ENCODE measurements at places on chromosomes 6 and 20. TPM values are rescaled to one million over a fixed set of nuclear protein-coding genes. Genes with fewer than 3 reads are reported as not detected.
A peak's percentile ranks its signal among the peaks of the same experiment; 100 is the strongest.

- H3K27ac ChIP-seq: no peak overlapping the region
- peaks cover 7% of the 10 kb centered on the region for H3K4me1 ChIP-seq
- H3K36me3 ChIP-seq: peaks cover 36% of the 10 kb centered on the region
- DNase-seq: no peak
- H3K27me3 ChIP-seq: no peaks in the 10 kb centered on the region
- H3K4me3 ChIP-seq: no peak overlapping the region
Measured at GRCh38 chr6:143774347-143774746, 68.8 kb upstream of the LTV1 start.

DNA sequence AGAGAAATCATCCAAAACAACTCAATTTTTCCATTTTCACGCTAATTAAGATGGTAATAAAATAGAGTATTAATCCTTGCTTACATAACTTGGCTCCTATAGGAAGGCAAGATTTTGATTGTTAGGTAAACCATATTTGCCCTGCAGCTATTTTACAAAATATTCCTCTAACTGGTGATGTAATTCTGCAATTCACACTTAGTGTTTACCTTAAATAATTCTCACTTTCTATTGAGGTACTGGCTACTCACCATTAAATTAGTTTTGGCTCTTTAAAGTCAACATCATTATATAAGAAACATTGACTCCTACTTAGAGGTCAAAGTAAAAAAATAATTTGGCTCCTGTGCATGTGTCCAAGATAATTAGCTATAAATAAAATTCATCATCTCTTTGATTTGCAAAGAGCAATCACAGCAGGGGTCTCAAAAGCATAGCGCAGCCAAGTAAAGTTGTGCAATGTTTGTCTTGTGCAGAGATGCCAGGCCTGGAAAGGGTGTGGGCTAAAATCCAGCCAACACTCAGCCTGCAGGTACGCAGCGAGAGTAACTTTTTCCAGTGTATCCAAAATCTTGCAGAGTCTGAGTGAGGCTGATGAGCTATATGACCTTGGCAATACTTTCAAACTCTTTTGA is 501.2 kb downstream of the MMUT start:
- no peak overlapping the region for H3K4me3 ChIP-seq
- no peaks in the 10 kb centered on the region for H3K4me1 ChIP-seq
- H3K27ac ChIP-seq: no peak overlapping the region

DNA sequence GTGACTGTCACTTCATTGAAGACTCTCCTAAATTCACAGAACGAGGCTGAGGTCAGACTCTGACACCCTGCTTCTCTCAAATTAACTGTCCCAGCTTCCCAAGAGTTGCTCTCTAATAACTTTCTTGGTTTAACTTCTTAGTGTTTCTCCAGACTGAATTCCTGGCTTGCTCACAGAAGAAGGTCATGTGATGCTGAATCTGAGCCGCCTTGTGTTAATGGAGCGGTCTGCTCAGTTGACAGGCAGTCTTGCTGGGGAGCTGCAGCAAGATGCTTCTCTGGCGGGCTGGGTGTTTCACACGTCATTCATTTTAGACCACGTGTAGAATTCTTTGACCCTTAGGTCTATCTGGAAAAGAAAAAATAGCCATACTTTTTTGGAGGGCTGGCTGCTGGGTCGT is 107.3 kb downstream of the FOXO3 start:
- H3K36me3 ChIP-seq: peaks cover 4% of the 10 kb centered on the region
- H3K27me3 ChIP-seq: peaks cover 4% of the 10 kb centered on the region
- no peak overlapping the region for H3K4me3 ChIP-seq
- H3K4me1 ChIP-seq: peaks cover 9% of the 10 kb centered on the region
- no peak for DNase-seq
- no peak overlapping the region for H3K27ac ChIP-seq

GRCh38 chr6:94955156-94955555 is 622.2 kb upstream of the MANEA start:
- no peak for DNase-seq
- no peaks in the 10 kb centered on the region for H3K4me1 ChIP-seq
- no peak overlapping the region for H3K27ac ChIP-seq
- H3K4me3 ChIP-seq: no peak overlapping the region
- H3K27me3 ChIP-seq: no peaks in the 10 kb centered on the region
- no peaks in the 10 kb centered on the region for H3K36me3 ChIP-seq

GRCh38 chr6:11853678-11854407 is 75.2 kb upstream of the ADTRP start:
- no peak for DNase-seq
- no peaks in the 10 kb centered on the region for H3K36me3 ChIP-seq
- H3K27ac ChIP-seq: no peak overlapping the region
- H3K4me1 ChIP-seq: no peaks in the 10 kb centered on the region
- H3K4me3 ChIP-seq: no peak overlapping the region

GRCh38 chr6:120320481-120321162 is 971.1 kb upstream of the MAN1A1 start:
- no peaks in the 10 kb centered on the region for H3K36me3 ChIP-seq
- H3K4me1 ChIP-seq: no peaks in the 10 kb centered on the region
- no peaks in the 10 kb centered on the region for H3K27me3 ChIP-seq
- no peak for DNase-seq

GRCh38 chr6:7650878-7651277 is 60.9 kb downstream of the SNRNP48 start:
- H3K27me3 ChIP-seq: peaks cover 18% of the 10 kb centered on the region
- H3K4me3 ChIP-seq: no peak overlapping the region
- no peak for DNase-seq
- no peaks in the 10 kb centered on the region for H3K36me3 ChIP-seq
- H3K4me1 ChIP-seq: peaks cover 15% of the 10 kb centered on the region
- no peak overlapping the region for H3K27ac ChIP-seq

DNA sequence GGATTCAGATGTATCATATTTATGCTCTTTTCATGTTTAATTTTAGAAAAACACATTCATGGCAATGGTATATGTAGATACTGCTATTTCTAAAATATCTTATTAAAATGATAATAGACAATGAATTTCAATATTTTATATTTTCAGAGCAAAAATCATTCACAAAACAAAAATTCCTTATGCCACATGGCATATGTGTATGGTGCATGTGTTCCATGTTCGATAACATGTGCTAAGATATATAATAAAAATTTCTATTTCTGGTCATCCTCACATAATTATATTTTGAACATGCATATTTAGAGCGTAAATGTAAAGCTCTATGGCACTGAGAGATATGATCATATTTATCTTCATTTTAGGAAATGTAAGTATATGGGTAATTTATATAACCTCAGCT is 606.2 kb upstream of the AGPAT4 start:
- H3K4me3 ChIP-seq: no peak overlapping the region
- H3K27me3 ChIP-seq: no peaks in the 10 kb centered on the region
- H3K4me1 ChIP-seq: no peaks in the 10 kb centered on the region
- H3K27ac ChIP-seq: no peak overlapping the region

DNA sequence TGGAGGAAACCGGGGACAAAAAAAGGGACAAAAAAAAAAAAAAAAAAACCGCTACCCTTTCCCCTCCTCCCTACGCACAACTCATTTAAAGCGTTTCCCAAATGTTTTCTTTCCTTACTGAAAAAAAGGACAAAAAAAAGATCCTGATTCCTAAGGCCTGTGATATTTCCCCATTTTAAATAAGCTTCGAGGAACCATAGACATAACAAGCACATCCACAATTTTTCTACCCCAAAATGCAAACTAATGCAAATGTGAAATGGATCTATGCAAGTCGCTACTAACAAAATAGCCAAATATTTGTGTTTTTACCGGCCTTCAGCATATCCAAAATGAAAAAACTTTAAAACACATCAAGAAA is 1.4 kb upstream of the ZNF217 start:
- H3K4me1 ChIP-seq: peaks cover 70% of the 10 kb centered on the region
- peak overlapping the region; percentile 90 for H3K4me3 ChIP-seq
- peak overlapping the region; percentile 86 for H3K27ac ChIP-seq
- DNase-seq: no peak
- H3K36me3 ChIP-seq: peaks cover 13% of the 10 kb centered on the region
- H3K27me3 ChIP-seq: no peaks in the 10 kb centered on the region

DNA sequence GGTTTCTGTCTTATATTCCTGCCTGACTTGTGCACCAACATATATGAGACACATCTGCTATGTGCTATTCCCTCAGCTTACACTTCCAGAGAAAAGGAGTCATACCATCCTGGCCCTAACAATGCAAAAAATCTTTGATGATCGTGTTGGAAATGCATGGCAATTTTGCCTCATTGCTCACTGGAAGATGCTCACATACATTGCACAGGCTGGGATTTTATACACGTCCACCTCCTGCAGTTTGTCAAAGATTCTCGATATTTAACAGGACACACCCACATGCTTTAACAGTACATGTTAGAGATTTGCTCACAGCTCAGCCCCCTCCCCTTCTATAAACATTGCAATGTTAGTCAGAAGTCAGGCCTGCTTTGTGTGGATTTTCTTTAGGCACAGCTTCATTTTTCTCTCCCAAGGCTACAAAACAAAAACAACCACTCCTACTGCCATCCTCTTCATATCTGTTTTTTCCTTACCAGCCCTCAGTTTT is 66.1 kb downstream of the ADGB start:
- H3K27ac ChIP-seq: no peak overlapping the region
- H3K27me3 ChIP-seq: peaks cover 5% of the 10 kb centered on the region
- DNase-seq: no peak
- H3K4me3 ChIP-seq: no peak overlapping the region
- H3K36me3 ChIP-seq: no peaks in the 10 kb centered on the region

DNA sequence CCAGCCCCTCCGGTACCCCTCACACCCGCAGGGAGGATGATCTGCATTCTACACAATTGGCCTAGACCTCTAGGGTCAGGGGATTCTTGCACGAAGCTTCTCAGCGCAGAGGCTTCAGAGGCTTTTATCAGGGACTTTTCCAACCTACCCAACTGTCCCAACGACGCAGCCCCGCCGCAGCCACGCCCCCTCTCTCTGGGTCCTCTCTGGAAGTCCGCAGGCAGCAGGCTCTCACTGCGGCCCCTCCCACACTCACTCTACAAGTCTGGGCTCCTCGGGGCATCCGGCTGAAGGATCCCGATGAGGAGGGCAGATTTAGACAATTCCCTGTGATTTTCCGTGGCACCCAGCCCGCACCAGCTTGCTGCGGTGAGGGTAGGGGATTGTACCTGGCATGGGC is 227.7 kb upstream of the RNF24 start:
- DNase-seq: no peak
- no peak overlapping the region for H3K27ac ChIP-seq
- no peak overlapping the region for H3K4me3 ChIP-seq
- peaks cover 27% of the 10 kb centered on the region for H3K27me3 ChIP-seq
- no peaks in the 10 kb centered on the region for H3K4me1 ChIP-seq

DNA sequence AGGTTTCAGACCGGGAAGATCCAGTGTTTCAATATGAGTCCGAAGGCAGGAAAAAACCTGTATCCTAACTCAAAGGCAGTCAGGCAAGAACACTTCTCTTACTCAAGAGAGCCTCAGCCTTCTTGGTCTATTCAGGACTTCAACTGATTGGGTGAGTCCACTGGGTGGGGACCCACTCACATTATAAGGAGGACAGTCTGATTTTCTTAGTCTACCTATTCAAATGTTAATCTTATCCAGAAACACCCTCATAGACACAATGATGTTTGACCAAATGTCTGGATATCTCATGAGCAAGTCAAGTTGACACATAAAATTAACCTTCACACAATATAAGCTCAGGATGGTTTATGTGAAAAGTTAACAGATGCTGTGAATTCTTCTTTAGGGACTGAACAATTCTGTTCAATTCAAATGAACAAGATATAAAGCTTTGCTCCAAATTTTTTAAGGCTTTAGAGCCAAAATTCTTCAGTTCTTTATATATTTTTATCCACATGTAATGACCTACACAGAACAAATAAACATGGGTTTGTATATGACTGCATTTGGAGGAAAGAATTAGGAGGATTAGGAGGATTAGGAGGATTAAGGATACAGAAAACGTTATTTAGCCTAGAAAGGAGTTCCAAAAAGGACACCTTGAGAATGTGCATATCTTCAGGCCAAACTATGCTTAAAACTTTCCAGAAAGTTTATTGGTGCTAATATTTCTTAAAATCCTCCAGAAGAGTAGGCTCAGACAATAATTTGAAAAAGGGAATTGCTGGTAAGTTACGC is 35.3 kb upstream of the LAMA2 start:
- DNase-seq: no peak
- no peak overlapping the region for H3K27ac ChIP-seq
- no peaks in the 10 kb centered on the region for H3K36me3 ChIP-seq
- H3K4me3 ChIP-seq: no peak overlapping the region
- peaks cover 2% of the 10 kb centered on the region for H3K27me3 ChIP-seq
- H3K4me1 ChIP-seq: no peaks in the 10 kb centered on the region

GRCh38 chr6:30985490-30985889 is 2.0 kb downstream of the MUC21 start:
- H3K27ac ChIP-seq: no peak overlapping the region
- peaks cover 7% of the 10 kb centered on the region for H3K4me1 ChIP-seq
- no peak for DNase-seq
- peaks cover 20% of the 10 kb centered on the region for H3K27me3 ChIP-seq
- H3K36me3 ChIP-seq: peaks cover 1% of the 10 kb centered on the region
- no peak overlapping the region for H3K4me3 ChIP-seq

DNA sequence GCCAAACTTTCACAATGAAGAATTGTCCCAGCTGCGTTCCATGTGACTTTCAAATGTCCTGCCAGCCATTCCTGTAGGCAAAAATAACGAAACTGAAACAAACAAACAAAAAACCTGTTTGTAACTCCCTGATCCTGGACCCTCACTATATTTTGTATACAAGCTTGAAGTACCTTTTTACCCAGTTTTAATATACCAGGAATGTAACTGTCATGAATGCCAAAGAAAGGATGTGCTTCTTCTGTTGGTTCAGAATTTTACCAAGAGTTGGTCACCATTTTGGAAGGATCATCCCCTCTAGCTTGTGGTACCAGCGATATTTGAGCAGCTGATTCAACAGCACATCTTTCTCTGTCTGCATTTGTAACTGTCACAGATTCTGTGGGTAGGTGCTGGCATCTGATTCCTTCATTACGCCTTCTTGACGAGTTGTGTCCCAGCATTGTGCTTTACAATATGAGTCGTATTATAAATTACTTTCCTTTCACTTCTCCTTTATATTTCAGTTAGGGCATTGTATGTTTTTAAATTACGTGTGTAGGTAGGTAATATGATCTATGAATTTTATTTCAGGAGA is 93.9 kb downstream of the DLGAP4 start:
- no peak for DNase-seq
- no peaks in the 10 kb centered on the region for H3K4me1 ChIP-seq
- no peak overlapping the region for H3K4me3 ChIP-seq

GRCh38 chr6:98044151-98044561 is 761.1 kb upstream of the MMS22L start:
- no peak for DNase-seq
- H3K4me3 ChIP-seq: no peak overlapping the region
- no peaks in the 10 kb centered on the region for H3K27me3 ChIP-seq
- no peaks in the 10 kb centered on the region for H3K4me1 ChIP-seq
- no peaks in the 10 kb centered on the region for H3K36me3 ChIP-seq

Gene PBOV1
- total RNA-seq: not detected

Gene TMEM200A
- total RNA-seq: 0.69 TPM

Gene SLC17A2
- total RNA-seq: 0.10 TPM

Gene DEFB112
- total RNA-seq: not detected

Gene DACT2
- 2.3 TPM for total RNA-seq

Gene ARMH2
- total RNA-seq: not detected
